ENCODE measurements at places on chromosomes 11 and 22.

DNA sequence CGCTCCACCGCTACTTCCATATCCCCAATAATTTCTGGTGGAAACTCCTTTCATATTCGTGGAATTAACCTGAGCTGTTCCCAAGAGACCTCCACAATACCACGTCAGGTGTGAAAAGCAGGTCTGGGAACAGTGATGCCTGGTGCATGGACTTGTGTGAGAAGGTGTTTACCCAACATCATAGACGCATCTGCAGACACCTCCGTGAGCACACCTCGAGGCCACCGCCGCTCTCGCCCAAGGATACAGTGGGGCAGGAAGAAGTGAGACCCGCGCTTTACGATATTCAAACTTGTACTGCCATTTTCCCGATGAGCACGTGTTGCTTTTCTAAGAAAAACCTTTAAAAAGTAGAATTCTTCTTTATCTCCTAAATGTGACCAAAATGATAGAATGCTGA is 8.2 kb downstream of the PHF21B start:
- no peak for DNase-seq

DNA sequence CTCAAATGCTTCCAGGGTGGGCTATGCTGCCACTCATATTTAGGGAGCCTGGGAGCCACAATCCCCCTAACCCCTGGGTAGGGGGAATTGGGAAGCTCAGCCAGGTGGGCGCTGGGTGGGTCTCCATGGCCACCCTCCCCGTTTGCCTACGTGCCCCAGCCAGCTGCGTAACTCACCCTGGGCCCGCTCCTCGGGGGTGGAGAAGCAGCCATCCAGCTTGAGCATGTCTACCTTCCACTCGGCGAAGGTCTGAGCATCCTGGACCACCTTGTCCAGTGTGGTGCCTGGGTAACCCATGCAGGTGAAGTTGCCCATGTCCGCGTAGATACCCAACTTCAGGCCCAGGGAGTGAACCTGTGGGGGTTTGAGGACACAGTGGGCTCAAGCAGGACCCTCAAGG is 3.7 kb downstream of the NAGA start:
- DNase-seq: no peak

DNA sequence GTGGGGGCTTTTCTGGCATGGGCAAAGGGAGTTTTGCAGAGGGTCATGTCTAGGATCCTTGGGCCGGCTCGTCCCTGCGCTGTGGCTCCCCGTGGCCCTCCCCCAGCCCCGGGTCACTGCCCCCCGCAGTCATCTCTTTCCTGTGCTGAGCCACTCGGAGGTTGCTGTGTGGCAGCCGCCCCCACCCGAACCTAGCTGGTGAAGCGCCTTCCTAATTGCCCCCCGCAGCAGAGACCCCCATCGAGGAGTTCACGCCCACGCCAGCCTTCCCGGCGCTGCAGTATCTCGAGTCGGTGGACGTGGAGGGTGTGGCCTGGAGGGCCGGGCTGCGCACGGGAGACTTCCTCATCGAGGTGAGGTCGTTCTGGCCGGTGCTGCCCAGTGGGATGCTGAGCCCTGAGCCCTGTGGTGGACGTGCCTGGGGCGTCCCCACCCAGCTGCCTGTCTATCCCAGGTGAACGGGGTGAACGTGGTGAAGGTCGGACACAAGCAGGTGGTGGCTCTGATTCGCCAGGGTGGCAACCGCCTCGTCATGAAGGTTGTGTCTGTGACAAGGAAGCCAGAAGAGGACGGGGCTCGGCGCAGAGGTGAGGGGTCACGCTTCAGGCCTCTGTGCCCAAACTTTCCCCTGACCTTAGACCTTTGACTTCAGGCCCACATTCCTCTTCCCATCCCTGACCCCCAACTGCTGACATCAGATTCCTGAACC is 32.0 kb downstream of the SHANK3 start:
- peak; percentile 11 for DNase-seq

- DNase-seq: no peak
Observed at GRCh38 chr11:75189911-75190310, 39.0 kb downstream of the SLCO2B1 start.

DNA sequence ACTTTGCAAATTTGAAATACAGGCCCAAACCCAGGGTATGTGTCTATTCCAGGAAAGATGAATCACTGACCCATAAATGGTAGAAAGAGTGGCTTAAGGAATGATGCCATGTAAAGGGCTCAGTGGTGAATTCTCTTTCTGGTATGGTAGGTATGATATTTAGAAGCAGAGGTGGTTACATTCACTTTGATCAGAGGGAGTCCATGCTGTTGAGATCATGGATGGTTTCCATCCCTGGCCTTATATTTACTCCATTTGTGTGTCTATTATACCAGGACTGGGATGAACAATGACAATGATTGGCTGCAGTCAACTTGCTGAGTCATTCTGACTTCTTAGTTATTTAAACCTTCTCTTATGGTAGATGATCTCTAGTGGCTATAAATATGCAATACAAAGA is 419.8 kb upstream of the LRRC4C start:
- no peak for DNase-seq
